ENCODE measurements at places on chromosomes 12 and 14.

- no peak for DNase-seq
Observed at GRCh38 chr12:130463275-130463658, 125.6 kb downstream of the PIWIL1 start.

- DNase-seq = no peak
Observed at GRCh38 chr14:91464615-91465205, 45.4 kb downstream of the PPP4R3A start.

- DNase-seq = no peak
Observed at GRCh38 chr12:98830657-98831056, 185.6 kb downstream of the APAF1 start.

DNA sequence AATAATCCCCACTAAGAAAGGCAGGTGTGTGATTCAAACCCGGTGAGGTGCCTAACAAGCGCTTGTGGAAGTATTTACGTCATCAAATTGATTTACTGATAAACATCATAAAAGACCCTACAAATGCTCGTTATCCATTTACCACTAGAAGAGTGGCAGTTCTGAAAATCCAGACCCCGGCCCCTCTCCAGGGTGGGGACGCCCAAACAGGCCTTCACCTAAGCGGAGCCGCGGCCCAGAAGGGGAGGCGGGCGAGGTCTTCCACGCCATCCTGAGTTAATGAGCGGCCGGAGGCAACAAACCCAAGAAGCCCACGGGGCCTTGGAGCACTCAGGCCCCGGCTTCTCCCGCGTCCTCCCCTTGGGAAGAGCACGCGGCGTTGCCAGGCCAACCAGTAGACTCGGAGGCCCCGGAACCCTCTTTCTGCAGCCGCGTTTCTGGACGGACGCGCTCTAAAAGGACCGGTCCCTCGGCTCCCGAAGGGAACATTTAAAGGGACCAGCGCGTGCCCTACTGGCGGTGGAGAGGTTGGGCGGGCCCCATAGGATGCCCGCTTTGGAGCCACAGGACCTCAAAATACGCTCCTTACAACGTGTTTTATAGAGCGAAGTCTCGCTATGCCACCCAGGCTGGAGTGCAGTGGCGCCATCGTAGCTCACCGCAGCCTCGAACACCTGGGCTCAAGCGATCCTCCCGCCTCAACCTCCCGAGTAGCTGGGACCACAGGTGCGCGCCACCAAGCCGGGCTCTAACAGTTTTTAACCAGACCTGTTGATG is 3.5 kb downstream of the PTPN21 start:
- peak; percentile 85 for DNase-seq

GRCh38 chr14:100529561-100530031 is 57.6 kb downstream of the BEGAIN start:
- DNase-seq = no peak

GRCh38 chr14:50103558-50103957 is 12.8 kb downstream of the VCPKMT start:
- no peak for DNase-seq

DNA sequence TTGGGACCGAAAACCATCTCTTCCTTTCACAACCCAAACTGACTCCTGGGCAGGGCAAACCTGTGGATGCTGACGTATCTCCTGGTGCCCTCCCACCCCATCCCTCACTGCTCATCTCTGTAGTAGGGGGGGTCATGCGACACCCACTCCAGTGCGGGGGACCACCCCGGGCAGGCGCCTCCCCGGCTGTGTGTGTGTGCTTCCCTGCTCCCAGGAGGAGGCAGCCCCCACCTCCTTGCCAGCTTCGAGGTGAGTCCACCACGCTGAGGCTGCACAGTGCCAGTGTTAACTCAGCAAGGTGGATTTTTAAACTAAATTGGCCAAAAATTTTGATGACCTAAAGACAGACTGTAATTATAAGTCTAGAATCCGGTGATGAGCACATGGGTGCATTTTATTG is 46.2 kb upstream of the BEGAIN start:
- DNase-seq = no peak

DNA sequence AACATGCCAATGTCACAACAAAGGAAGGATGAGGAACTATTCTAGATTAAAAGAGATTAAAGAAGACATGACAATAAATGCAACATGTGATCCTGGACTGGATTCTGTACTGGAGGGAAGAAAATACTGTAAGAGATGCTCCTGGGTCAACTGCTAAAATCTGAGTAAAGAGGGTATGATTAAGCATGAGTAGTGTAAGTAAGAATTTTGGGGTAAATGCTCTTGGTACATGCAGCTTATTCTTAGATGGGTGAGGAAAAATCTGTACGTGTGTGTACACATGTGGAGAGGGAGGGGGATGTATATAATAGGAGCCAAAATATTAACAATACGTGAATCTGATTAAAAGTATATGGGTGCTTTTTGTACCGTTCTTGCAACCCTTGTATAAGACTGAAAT is 66.0 kb downstream of the CDC42BPB start:
- no peak for DNase-seq

DNA sequence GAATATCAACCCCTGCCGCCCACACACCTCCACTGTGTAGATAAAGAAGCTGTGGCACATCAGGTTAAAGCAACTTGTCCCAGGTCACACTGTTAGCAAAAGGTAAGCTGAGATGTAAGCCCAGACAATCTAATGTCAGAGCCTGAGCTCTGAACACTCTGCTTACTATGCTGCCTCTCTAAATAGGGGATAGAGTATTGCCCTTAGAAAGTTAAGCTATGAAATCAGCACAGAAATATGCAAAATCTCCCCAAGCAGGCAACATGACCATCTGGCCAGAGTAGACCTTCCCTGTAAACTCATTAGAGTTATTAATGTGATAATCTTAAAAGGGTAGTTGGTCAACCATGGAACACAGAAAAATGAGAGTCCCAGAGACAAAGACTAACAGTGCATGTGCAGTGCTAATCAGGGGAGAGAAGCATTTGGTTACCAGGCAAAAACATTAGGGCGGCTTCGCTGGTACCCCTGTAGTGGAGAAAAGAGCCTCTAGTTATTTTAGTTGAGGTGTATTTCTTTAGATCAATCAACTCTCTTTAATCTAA is 171.0 kb downstream of the BTG1 start:
- no peak for DNase-seq

GRCh38 chr14:82445810-82446570 is 912.3 kb upstream of the SEL1L start:
- DNase-seq = no peak

DNA sequence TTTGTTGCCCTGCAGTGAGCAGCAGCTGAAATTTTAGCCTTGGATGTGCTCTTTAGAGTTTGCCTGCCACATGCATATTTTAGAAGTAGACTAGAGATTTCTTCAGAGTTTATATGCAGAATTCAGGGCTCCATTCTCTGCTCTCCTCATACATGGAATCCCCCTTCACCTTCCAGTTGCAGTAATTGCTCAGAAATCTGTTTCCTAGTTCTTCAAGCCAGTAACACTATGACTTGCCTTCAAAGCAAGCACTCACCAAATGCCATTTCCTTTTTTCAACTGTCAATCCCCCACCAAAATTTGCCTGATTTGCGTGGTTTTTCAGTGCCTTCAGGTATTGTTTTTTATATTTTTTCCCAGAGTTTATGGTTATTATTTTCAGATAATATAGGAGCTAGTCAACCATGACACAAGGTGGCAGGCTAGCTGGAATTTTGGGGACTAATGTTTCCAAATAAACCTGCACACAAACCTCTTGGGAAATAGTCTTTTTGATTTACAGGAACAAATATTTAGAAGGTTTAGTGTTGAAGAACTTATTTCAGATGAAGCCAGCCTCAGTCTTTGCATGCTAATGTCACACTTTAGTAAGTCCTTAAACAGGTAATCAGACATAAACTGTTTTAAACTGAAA is 79.2 kb downstream of the ASCL1 start:
- no peak for DNase-seq

GRCh38 chr14:92926931-92927330 is 4.0 kb downstream of the CHGA start:
- no peak for DNase-seq

DNA sequence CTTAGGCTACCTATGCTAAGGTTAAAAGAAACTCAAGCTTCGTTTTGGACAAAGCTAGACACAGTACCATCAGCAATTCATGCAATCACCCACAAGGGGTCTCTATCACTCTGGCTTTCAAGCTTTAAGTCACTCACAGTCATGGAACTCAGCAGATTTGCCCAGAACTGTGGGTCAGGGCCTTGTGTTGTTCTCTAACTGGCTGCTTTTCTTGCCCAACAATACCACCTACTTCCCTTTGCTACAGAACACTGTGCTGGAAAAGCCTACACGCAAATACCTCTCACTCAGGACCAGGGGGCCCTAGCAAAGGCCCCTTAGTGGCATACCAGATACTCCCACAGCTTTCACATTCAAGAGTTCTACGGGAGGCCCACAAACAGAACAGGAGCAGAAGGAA is 9.1 kb downstream of the NEMP1 start:
- DNase-seq = peak; percentile 48

GRCh38 chr12:94172973-94173372 is 24.6 kb downstream of the PLXNC1 start:
- no peak for DNase-seq

Measured in nucleus accumbens (tissue), 56 donors.